ENCODE measurements at places on chromosomes 12 and 14.

DNA sequence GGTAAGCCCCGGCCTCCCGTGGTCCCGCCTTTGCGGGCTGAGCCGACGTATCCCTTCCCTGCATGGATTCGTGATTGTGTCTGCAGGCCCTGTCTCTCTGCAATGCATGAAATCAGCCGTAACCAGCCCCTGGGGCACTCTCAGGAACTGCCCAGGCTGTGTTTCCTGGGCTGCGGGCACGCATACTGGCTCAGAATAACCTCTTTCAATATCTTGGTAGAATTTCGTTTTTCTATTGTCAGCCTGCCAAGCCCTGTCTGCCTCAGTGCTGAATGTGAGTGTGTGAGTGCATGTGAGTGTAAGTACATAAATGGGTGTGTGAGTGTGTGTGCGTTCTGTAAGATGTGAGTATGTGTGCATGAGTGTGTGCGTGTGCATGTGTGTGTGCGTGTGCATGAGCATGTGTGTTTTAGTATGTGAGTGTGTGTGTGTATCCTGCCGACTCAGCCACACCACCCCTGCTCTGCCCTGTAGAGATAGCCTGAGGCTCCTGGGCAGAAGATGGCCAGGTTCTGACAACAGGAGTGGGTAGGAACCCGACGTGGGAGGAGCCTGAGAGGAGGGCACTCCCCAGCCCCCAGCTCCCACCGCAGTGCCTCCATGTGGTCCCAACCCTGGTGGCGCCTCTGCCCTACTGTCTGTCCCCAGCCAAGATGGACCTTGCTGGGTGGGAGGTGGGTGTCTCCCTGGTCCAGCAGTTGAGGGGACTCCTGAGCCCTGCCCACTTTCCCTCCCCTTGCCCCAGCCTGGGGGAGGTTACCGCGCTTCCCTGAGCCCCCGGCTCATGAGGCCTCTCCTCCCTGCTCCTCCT is 268.8 kb downstream of the ADGRD1 start:
- DNase-seq, result no peak

DNA sequence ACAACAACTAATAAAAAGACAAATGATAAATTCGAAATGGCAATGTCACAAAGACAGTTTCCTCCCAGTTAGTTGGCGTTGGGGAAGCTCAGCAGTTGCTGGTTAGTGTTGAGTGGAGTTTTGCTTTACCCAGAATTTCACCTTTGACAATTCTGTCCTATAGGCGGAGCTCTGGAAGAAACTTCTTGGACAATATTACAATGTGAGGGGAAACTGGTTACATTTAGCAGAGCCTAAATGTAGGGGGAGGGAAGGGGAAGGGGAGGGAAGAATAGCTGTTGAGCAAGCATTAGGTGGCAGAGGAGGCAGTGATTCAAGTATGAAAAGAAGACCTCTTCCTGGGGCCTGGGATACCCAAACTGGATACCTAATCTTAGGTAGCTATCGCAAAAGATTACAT is 51.4 kb downstream of the BDKRB1 start:
- no peak for DNase-seq

- DNase-seq, result no peak
These were observed 32.3 kb upstream of the CLIP1 start for GRCh38 chr12:122454739-122455138.

DNA sequence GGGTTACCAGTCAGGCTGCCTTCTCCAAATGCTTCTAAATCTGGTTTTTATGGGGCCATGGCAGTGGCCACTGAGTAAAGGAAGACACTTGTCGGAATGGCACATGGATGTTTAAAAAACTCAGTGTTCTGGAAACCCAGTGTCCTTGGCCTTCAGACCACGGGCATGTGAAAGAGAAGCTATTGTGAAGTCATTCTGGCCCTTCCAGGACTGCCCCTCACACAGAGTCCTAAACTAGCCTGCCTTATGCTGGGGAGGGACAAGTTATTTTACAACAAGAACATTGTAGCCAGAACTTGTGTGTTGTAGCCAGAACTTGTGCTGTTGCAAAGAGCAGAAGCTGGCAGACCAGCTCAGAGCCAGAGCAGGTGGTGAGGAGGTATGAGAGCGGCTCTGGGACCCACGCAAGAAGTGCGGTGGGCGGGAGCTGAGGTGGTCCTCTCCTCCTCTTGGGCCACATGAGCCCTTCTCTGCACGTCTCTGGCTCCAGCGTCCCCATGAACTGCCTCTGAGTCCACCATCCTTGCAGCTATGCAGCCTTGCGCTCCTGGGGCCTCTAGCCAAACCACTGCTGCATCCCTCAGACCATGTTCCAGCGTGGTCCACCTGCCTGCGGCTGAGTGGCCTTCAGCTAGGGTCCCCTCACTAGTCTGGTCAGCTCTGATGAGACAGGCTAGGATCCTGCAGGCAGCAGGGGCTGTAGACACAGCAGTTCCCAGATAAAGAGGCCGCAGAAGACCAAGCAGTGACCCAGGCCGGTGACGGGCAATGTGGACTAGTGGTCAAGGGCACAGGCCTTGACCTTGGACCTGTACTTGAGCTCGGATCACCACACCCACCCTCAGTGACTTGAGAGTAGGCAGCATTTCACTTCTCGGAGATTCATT is 32.5 kb downstream of the MMAB start:
- no peak for DNase-seq

DNA sequence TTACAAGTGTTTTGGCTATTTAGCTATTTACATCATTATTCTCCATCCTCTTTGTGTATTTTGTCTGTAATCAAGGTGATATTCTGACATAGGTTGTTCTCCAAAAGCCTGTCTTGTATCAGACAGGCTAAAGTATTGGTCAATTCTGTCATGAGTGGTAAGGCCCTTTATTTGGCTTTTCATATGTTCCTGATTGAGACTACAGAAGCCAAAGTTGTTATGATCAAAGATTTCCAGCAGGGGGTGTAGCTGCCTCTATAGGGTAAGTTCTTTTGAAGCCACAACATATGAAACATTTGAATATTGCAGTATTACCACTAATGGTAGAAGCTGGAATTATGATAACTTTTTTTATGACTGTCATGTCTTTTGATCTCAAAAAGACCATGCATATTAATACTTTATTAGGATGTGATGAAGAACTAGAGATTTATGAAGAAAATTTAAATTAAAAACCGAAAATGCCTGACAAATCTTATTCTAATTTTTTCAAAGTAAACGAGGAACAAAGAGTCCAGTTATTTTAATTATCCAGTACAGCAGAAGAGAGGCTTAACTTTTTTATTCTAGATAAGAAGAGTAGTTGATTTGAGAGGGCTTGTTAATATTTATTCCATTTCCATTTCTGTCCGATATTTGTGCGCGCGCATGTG is 3.4 kb upstream of the ARHGAP5 start:
- DNase-seq, result peak; percentile 31

GRCh38 chr12:124756166-124756565 is 107.5 kb downstream of the SCARB1 start:
- DNase-seq, result no peak

DNA sequence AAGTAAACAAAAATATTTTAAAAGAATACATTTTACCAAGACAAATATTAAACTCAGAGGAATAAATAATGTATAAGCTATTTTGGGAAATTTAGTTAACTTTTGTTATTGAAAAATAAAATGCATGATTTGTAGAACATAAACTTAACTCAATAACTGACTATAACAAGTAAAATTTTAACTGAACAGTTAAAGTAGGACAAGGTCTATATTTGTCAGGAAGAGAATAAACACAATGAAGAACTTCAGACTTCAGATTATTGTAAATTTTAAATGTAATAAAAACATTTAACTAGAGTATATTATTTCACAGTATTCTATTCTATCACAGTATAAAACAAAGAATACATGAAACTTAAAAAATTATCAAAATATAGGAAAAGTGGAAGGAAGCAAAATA is 948.8 kb upstream of the USP15 start:
- no peak for DNase-seq

DNA sequence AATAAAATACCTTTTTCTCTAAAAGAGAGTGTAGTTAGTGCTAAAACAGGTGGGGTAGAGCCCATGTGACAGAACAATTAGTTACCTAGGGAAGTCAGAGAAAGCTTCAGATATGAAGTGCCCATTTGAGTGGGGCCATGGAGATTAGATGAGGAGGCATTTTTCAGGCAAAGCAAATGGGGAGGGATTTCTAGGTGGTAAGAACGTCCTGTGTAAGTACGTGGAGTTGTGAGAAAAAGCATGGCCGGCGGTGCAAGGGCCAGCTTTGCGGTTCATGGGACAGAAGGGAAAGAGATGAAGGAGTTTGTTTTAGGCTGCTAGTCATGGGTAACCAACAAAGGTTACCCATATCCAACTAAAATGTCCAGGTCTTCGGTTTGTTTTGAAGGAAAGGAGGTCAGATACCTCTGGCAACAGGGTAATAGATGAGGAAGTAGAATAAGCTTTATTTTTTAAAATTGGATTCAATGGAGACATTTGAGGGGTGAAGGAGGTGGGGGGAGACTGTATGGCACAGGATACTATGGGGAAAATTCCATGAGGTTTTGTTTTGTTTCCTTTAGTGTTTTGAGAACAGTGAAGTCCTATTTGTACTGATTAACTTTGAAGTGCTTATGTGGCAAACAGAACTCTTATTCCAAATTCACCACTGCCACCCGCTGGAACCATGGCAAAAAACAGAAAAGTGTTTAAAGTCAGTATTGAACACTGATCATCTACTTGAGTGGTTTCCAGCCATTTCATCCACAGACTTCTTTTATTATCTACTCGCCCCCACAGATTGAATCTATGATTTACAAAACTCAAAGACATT is 10.0 kb upstream of the SNRPF start:
- no peak for DNase-seq

DNA sequence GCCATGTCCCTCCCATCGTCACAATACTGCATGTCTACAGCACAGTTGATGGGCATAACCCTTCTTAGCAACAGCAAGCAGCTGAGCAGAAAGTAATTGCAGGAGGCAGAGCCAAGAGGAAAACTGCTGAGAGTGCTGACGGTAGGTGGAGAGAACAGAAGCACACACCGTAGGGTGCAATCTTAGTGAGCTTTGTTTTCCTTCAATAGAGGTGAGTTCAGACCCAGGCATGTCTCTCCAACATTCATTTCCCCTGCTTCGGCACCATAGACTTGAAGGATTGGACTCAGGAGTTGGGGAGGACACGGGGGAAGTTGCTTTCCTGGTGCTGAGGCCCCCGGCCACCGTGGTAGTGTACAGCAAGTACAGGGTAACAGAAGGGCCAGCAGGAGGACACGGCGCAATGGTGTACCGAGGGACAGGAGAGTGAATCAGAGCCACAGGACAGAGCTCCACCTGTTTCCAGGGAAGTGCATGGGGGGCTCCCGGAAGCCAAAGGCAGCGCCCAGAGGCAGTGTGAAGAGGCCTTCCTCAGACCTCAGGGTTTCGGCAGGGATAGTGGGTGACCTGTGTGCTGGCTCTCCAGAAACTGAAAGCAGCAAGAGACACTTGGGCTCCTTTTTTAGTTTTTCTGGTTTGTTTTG is 36.3 kb upstream of the SINHCAF start:
- DNase-seq, result peak; percentile 9

DNA sequence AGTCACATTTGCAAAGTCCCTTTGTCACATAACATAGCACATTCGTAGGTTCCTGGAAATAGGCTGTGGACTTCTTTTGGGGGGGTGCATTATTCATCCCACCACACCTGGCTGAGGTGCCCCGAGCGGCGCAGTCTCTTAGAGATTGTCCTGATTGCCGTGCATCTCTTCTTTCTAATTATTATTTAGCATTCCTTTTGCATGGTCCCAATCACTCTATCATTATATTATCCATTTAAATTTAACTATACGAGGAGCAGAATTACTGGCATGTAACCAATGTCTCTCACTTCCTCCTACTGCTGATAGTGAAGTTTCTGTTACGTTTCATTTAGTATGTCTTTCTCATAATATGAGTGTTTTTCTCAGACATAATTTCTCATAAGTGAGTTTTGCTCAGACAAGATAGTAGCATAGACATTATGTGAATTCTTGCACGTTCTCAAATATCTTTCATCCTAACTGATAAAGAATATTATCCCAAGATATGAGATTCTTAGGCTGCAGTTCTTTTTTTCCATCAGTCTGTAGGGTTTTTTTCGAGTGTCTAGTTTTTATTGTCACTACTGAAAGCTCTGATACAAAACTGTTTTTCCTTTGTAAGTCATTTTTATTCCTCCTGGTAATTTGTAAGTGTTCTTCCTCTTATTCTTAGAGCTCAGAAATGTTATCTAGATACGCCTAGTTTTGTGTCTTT is 444.3 kb downstream of the NELL2 start:
- DNase-seq, result no peak

All from activated T-helper 2 cell treated with anti-CD3 and anti-CD28 coated beads, Interferon-gamma antibody, Interleukin-2, Interleukin-4, amounts not matched to agents 10 μg/mL and 5 μg/mL and 100 μg/mL, durations not matched to agents 14 hours and 24 hours and 36 hours (primary cell).